T-helper 22 cell (primary cell): ENCODE measurements at places on chromosomes 13 and 19.
A peak's percentile ranks its signal among the peaks of the same experiment; 100 is the strongest.

DNA sequence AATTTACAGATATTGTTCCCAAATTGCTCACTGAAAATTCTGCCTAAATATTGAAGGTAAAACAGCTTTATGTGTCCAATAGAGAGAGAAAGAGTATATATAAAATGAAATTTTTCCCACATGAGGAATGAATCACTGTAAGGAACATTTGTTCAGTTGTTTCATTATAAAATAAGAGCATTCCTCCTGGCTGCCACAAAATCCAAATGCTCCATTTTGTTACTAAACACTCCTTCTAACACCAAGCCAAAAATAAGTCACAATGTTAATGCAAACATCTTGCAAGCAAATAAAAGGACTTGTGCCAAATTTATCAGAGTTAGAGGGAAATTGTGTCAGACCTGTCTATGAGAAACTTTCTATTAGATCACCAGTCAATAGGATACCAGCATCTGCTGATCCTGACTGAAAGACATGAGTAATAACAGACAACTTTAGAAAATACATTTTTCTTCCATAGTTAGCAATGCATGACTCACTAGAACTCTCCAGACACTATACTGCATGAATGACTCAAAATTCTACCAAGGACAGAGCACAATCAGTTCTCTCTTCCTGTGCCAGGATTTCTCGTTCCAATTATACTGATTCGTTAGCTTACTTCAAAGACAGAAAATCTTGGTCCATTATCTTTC lies 83.5 kb upstream of the FNDC3A start:
- no peak for DNase-seq

DNA sequence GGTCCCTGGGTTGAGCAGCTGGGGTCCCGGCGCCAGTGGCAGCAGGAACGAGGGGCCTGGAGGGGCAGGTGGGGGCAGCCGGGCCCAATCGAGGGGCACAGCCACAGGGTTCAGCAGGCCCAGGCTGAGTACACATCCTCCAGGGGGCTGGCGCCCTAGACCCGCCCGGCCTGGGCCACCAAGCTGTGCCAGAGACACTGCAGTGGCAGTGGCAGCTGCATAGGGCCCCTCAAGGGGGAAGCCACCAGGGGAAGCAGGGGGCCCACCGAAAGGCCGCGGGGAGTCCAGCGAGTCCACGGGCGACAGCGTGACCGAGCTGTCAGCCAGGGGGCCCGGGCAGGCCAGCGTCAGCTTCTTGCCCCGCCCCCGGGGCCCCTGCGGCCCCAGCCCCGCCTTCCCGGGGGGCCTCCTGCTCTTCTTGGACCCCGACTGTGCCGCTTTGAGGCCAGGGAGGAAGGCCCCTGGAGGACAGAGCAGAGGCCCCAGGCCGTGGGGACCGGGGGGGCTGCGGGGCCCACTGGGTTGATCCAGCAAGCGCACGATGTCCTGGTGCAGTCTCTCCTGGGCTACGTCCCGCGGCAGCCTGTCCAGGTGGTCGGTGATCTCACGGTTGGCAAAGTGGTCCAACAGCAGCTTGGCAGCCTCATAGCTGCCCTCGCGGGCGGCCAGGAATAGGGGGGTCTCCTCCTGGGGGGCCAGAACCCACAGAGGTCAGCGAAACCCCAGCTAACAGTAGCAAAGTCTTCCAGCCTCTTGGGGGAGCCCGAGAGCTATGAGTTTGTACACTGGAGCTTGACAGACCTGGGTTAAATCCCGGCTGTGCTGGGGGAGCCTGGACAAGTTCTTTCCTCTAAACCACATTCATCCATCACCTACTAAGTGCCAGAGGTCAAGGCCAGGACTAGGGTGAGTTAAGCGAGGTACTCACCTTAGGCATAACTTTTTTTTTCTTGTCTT lies 39.5 kb downstream of the NOTCH3 start:
- no peak for DNase-seq

DNA sequence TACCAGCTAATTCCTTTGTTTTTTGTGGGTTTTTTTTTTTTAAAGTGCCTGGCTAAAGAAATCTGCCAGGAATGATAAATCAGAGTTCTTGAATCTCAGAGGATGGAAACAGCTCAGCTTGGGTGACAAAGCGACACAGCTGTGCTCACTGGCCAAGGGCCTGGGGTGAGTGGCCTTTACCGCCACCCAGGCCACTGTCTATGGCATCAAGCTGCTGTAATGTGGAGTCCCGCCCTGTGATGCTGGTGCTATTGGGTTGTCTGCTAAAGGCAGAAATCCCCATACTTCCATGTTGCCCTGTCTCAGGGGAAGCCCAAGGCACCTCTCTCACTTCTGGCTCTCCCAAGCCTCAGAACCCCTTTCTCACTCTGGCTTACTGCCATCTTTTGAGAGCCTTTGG lies 82.6 kb upstream of the FARP1 start:
- no peak for DNase-seq

- DNase-seq = no peak
Observed at GRCh38 chr13:58963321-58963720, 1200.4 kb downstream of the DIAPH3 start.

DNA sequence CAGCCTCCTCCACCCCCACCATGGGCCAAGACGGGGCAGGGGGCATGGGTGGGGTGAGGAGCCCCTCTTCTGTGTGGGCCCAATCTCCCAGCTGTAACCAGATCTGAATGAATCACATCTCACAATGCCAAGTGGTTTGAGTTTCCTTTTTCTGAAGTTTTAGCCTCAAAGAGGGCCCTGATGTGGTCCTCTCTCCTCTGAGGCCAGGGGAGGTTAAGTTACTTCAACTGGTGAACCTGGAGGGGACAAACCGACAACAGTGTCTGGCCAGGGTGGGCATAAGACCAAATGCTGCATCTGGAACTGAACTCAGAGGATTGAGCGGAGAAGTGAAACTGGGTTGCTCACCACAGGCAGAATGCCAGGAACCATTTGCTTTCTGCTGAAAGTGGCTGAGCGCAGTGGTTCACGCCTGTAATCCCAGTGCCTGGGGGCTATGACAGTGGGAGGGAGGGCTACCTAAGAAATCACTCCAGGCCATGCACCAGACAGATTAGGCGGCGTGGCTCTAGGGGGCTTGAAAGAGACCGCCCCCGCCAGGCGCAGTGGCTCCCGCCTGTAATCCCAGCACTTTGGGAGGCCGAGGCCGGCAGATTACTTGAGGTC lies 15.4 kb upstream of the IRGC start:
- DNase-seq = no peak

DNA sequence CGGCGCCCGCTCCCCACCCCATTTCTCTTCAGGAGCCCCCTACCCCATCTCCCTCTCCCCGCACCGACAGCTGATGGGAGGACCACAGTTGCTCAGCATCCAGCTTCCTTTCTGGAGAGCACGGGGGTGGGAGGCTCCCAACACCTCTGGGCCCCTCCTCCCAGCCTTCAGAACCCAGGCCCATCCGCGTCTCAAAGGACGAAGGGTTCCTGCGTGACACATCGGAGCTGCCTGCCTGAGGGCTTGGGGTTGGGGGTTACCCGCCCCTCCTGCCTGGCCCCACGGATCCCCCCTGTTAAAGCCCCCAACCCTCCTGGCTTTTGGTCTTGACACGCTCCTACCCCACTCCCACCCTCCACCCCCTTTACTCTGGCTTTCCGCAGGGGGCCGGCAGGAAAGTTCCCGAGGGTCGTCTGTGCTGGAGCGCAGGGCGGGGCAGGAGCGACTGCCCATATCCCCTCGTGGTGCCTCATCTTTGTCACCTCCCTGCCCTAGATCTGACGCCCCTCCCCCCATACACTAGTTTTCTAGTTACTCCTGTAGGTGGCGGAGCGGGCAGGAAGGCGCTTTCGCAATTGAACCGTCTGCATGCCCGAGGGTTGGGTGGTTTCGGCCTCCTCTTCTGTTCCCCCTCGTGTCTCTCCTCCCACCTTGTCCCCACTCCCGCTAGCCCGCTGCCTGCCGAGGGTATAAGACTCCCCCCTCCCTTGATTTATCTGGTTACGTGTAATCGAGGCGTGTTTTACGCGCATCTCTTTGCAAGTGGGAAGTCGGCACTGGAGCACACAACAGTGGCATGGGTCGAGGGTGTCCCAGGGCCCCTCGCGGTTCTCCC lies 924 bp downstream of the TRAPPC5 start:
- DNase-seq = peak; percentile 63
